ENCODE measurements at places on chromosomes 7 and 10.

DNA sequence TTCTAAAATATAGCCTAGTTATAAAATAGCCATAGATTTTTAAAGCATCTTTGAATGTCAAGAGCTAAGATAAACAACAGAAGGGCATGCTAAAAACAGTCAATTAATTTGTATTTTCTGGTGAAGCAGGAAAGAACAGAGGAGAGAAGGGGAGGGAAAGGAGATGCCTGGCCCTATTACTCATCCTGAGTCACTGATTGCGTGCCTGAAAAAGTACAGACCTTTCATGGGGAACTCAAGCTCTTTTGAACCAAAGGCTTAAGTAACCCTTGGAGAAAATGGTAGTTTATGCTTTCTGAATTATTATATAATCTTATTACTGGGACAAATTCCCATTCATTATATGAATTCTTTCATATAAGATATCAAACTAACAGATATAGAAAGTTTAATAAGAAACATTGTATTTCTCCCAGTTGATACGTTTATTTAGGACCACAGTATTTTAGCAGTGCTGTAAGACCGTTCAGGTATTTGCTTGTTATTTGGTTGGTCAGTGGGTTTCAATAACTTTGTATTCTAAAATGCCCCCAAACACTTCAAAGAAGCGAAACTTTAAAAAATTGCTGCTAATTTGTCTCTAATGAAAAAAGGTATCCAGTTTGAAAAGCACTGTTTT, 151.3 kb downstream of the HGF start:
- no peak for DNase-seq

- peak; percentile 23 for DNase-seq
Measured at GRCh38 chr7:132709971-132710567, 133.8 kb upstream of the PLXNA4 start.

DNA sequence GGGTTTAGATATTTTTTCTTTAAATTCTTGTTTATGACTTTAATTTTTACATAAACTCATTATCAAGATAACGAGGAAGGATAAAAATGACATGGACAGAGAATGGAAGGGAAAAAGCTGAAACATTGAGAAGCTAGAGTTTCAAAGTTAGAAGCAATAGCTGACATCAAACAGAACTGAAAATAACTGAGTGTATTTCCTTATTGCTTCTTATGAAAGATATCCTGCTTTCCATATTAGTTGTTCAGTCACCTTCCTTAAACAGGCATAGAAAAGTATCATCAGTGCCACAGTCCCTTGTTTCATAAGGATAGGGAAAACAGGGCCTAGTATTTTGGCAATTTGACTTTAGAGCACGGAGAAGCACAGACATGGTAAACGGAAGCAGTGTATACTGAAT, 460.5 kb upstream of the GHITM start:
- DNase-seq, result no peak

GRCh38 chr10:20240643-20241042, 424.4 kb downstream of the PLXDC2 start:
- DNase-seq, result no peak

GRCh38 chr10:43172645-43173044, 34.4 kb downstream of the CSGALNACT2 start:
- no peak for DNase-seq

DNA sequence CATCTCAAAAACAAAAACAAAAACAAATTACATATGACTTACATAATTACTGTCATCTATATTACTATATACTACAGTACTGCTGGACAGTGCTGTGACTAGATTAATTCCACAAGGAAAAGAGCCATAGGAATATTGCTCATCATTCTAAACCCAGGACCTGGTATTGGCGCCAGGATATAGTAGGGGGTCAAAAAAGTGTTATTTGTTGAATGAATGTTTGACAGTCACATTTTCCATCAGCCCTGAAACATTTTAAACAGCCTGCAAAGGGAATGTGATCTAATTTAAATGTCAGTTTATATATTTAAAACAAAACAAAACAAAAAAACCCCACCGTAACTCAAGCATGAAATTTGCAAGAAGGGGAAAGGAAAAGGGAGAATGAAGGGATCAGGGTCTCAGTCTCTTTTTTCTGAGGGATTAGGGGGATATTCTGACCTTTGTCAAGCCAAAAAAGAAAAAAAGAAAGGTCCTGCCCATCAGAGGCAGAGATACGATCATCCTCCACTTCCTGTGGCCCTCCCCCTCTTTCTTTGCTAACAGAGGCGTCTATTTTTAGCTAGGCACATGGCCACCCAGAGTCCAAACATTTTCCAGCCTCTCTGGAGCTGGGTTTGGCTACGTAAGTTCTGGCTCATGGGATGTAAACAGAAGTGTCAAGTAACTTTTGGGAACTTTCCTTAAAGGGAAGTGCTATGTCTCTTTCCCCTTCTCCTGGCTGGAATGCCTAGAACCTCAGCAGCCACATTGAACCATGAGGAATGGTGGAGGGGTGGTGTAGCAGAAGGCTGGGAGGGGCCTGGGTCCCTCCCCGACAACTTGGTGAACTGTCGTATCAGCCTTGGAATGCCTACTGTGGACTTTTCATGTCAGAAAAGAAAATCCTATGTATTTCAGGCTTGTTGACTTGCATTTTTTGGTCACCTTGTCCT, 44.6 kb upstream of the DLG5 start:
- peak; percentile 5 for DNase-seq

DNA sequence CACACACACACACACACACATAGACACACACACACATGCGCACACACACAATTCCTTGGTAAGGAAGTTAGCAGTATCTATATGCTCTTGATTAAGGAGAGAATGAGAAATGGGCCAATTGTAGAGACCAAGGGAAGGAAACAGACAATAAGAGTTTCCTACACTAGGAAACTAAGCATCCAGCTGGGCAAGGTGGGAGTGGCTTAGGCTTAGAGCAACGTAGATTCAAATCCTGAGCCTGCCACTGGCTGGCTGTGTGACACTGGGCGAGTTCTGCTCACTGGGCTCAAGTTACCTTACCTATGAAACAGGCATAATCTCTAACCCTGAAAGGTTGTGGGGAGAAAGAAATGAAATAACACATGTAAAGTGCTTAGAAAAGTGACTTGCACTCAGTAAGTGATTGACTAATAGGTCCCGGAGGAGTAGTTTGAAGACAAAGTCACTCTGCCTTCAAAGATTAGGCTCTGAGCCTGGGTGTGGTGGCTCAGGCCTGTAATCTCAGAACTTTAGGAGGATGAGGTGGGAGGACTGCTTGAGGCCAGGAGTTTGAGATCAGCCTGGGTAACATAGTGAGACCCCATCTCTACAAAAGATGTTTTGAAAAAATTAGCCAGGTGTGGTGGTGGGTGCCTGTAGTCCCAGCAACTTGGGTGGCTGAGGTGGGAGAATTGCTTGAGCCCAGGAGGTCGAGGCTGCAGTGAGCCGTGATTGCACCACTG, 701.4 kb downstream of the PARD3 start:
- no peak for DNase-seq

DNA sequence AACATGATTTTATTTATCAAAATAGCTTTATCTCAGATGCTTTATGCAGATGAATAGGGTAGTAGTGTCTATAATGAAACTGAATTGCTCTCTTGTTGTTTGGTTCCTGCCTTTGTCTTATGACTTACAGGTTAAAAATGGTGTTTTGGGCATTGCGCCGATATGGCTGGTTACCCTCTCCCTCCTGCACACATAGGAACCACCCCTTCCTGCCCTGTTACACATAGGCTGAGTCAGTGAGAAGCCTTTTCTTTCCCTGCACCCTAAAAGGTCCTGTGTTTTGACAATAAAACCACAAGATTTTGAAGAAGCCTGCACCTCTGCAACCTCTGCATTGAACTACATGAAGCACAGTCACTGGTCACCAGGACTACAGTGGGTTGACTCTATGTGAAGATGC, 655.8 kb upstream of the ANKRD30A start:
- no peak for DNase-seq

DNA sequence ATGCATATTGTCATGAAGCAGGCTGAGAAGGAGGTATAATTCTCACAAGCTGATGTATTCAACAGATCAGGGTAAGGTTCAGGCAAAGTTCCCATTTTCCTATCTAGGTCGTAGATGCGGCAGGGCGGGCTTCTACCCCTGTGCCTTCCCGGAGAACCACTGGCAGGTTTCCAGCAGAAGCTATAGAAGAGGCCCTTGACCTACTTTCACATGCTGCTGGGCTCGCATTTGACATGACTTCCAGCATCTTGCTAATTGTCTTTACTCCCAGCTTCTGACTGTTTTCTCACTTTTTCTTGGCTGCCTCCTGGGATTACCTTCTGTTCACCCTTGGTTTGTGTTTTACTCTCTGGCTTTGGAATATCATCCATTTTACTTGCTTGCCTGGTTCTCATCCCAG, 32.6 kb upstream of the ORC5 start:
- no peak for DNase-seq

DNA sequence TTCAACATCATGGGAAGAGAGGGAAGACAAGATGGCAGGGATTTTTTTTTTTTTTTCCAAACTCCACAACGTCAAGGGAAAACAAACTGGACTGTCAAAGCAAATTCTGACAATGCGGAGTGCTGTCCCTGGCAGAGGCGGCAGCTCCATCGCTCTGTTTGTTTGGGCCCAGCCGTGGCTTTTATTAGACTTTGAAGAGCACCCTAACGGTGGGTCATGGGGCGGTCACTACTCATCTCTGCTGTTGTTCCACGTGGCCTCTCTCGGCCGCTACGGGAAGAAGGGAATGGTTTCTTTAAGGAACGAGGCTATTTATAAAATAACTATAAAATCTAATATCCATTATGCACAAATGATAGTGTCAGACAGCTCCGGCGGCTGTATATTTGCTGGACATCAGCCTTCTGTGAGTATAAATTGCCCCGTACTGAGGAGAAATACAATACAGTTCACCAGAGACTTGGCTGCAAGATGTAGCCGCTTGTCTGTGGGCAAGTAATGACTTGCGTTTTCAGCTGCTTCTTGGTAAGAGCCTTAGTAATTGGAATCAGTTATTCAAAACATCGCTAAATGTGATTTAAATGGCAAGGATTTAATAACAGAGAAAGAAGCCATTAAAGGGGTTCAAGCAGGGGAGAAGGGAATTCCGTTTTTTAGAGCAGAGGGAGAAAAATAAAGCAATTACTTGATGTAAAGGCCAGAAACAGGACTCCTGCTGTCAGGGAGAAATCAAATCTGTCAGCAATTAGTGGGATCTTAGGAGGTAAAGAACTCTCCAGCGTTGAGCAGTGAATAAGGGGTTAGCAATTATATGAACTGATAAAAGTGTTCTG, 61.7 kb upstream of the RAB11FIP2 start:
- no peak for DNase-seq

DNA sequence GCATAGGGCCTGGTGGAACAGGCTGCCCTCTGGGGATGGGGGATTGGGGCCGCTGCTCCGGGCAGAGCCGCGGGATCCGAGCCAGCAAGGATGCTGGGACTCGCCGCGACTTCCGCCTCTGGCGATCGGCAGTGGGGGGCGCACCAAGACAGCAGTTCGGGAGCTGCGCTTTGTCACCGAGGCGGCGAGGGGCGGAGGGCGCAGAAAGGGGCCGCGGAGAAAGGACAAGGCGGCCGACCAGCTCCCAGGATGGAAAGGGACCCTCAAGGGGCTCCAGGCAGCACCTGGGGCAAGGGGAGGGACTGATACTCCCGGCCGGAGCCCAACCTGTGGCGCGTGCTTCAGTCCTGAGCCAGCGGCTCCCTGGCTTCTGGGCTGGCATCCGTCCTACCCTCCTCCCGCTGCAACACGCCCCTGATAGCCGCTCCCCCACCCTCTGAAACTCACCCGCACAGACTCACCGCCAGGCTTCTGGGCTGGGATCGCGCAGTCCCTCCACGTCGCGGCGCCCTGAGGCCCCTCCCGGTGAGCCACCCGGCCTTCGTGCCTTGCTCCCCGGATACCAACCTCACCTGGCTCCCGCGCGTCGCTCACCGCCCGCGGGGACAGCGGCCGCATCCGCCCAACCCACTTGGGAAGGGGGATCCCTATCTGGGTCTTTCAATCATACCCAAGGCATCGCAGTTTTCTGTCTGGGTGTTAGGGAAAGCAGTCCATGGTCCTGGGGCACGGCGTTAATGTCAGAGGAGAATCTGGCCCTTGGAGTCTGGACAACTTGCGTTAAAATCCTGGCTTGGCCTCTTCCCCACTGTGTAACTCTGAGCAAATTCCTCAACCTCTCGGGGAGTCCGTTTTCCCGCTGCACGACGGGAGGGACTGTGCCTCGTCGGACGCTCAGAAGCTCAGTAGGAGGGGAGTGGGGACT, 7.0 kb upstream of the EVX1 start:
- no peak for DNase-seq

DNA sequence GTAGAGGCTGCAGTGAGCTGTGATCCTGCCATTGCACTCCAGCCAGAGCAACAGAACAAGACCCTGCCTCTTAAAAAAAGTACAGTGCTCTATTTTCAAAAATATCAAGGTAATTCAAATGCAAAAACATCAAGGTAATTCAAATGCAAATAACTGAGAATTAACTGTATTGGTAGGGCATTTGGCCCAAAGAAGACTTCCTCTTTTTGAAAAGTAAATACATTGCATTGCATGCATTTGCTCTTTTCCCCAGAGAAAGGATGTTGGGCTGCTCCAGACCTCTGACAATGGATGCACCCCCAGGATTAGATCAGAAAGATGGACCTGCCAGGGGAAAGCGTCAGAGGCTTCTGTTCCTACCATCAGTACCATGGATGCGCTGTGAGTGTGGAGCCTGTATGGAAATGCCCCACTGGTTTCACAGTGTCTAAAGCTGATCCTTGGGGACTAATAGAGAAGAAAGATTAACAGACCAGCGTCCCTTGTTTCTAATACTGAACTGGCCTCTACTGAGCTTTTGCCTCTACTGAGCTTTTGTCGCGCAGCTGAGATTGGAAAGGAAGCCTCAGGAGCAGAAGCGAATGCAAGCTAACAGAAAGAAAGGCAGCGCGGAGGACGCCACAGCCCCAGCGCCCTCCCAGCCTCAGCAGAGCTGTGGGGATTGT, 93.5 kb upstream of the LYZL2 start:
- DNase-seq, result no peak

- DNase-seq, result no peak
Measured at GRCh38 chr10:48651839-48652238, 32.8 kb upstream of the WDFY4 start.

GRCh38 chr7:68587599-68587998, 1010.7 kb upstream of the AUTS2 start:
- DNase-seq, result no peak

DNA sequence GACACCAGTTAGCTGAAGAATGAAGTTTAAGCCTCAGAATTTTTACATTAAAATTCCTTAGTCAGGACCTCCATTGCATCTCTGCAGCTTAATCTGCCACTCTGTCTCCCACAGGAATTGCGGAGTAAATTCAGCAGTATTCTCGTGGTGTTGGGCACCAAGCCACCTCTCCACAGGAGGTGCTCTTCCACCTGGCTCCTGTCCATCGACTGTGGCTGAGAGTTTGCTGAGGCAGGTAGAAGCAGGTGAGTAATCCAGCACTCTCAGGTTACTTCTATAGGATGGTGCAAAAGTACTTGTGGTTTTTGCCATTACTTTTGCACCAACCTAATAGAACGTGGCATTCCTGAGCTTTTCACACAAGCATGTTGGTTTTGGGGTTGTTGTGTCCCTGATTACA, 134.1 kb downstream of the GFRA1 start:
- no peak for DNase-seq

Measured in activated naive CD8-positive, alpha-beta T cell treated with anti-CD3 and anti-CD28 coated beads, Interleukin-2, amount 50 U/mL, for 24 hours (primary cell).